Aorta (tissue), 5 donors: ENCODE measurements at places on chromosomes 12 and 14.

DNA sequence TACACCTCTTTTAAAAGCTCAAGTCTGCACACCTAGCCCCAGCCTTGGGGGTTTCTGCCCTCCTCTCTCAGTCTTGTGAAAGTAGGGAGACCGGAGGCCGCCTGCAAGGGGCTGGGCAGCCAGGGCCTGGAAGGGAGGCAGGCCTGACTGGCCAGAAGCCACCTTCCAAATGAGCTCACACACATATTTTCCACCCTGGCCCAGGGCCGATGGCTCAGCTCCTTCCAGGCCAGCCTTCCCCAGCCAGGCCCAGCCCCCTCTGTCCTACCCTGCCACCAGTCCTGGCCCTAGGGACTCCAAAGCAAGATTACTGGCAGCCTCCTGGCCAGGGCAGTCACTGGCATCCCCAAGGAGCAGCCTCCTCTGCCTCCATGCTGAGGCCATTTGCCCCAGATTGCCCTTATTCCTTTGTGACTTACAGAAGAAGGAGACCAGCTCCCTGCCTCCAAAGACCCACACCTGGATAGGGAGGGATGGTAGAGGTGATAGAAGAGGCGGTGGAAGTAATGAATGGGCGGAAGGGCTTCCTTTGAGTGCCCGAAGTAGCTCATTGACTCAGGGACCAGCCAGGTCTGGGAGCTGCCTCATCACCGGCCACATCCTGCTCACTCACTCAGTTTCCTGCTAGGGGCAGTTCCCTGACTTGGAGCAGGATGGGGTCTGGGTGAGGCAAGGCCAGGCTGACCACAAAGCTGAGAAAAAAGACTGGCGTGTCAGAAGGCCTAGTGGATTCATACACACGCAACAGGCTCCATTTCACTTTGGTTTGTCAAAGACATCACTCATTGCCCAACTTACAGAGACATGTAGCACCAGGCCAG, 14.8 kb downstream of the MMP14 start:
- peak; percentile 98 for DNase-seq

GRCh38 chr14:34678306-34678705, 36.1 kb downstream of the CFL2 start:
- no peak for DNase-seq

- DNase-seq = no peak
These were observed 35.2 kb upstream of the KLRD1 start for GRCh38 chr12:10272467-10272866.

- DNase-seq = no peak
These were observed 576.4 kb downstream of the SLC6A15 start for GRCh38 chr12:84336231-84336630.

DNA sequence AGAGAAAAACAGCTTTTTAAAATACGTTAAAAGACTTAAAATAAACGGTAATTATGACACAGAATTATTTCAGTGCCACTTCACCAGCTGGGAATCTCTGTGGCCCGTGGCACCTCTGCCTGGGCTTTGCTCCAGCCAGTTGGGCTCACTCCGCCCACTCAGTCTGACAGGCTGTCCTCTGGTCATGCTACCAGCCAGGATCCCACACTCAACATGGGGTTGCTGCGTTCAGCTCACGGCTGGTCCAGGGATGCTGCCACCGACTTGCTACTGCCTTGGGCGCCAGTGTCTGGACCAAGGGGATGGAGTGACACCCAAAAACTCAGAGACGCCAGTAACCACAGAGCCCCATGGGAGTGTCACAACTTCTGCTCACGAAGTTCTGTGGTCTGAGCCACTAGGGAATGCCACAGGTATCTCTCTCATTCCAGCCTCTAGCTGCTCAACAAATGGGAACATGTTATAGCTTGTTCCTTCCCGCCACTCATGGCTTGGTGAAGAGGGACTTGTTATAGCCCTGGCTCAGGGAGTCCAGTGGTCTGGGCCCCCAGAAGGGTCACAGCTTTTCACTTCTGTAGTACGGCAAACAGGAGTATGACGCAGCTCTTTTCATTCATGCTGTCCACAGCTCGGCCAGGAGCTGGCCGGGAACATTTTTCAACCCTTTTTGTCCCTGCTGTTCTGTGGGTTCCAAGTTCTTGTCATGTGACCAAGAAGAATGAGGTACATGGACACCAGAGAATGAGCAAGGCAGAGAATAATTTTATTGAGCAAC, 23.4 kb upstream of the ATXN7L3B start:
- no peak for DNase-seq

GRCh38 chr14:41973178-41973577, 366.5 kb downstream of the LRFN5 start:
- DNase-seq = no peak

GRCh38 chr14:56002342-56002741, 115.9 kb upstream of the PELI2 start:
- no peak for DNase-seq

DNA sequence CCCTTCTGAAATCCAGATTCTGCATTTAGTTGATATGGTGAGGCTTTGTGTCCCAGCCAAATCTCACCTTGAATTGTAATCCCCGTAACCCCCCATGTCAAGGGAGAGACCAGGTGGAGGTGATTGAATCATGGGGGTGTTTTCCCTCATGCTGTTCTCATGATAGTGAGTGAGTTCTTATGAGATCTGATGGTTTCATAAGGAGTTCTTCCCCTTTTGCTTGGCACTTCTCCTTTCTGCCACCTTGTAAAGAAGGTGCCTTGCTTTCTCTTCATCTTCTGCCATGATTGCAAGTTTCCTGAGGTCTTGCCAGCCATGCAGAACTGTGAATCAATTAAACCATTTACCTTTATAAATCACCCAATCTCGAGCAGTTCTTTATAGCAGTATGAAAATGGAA, 23.1 kb upstream of the C12orf42 start:
- DNase-seq = no peak

GRCh38 chr12:101696251-101697196, 916 bp upstream of the CHPT1 start:
- peak; percentile 74 for DNase-seq

GRCh38 chr12:98741556-98742265, 96.6 kb downstream of the APAF1 start:
- no peak for DNase-seq

DNA sequence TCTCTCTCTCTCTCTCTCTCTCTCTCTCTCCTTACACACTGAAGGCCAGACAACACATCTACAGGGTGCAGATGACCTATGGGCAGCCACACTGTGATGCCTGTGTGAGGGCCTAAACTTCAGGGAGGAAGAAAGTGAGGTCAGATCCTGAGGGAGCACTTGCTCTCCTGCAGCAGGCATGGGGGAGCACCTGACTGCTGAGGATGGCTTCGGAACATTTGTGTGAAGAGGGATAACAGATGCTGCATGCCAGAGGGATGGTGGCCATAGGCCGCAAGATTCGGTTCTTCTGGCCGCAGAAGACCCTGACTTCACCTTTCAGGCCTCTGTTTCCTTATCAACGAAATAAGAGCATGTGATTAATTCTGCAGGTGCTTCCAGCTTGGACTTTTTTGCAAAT, 11.7 kb upstream of the SERPINA11 start:
- no peak for DNase-seq

DNA sequence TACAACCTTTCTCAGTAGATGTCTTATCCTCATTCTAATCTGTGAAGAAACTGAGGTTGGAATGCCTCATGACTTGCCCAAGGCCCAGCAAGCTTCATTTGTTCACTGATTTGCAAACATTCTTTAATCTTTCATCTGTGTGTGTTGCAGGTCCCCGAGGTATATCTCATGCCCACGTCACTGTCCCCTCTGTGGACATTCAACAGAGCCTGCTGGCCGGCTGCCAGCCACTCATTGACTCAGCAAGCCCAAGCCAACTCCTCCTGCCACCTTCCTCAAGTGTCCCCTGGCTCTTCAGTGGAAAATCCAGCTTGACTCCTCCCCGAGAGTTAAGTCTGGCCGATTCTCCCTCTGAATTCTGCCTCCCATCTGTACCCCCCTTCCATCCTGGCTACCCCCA, 1.9 kb upstream of the DCAF4 start:
- DNase-seq = no peak

DNA sequence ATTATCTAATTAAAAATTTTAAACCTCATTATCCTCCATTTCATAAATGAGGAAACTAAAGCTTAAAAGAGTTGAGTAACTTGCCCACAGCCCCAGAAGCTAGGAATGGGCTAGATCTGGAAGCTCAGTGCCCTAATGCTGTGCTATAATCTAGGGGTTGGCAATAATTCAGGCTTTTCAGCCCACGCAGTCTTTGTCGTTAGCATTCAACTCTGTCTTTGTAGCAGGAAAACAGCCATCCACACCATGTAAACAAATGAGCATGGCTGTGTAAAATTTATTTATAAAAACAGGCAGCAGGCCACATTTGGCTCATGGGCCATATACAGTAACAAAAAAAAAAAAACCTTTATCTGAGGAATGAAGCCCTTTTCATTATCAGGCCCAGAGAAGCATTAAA, 92.4 kb upstream of the OVCH1 start:
- no peak for DNase-seq

DNA sequence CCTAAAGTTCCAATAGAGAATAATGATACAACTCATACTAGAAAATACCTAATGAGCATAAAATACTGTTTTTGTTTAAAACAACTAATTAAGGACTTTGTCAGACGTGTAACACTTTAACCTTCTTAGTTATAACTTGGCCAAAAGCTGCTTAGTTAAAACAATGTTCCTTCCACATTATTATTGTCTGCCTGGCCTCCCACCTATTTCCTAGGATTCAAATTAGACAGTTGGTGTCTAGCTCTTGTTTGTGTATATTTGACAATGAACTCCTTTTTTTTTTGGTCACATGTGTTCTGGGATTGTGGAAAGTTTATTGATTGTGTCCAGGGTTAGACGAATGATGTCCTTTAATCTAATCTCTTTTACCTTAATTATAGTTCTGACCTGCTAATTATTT, 67.6 kb upstream of the PSMA6 start:
- DNase-seq = no peak

DNA sequence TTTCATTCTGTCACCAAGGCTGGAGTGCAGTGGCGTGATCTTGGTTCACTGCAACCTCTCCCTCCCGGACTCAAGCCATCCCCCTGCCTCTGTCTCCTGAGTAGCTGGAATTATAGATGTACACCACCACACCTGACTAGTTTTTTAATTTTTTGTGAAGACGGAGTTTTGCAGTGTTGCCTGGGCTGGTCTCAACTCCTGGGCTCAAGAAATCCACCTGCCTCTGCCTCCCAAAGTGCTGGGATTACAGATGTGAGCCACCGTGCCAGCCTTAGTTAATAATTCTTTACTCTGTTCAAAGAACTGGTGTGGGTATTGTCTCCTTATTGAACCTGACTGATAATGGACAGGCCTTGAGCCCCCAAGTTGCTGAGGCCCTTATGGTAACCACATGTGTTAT, 10.4 kb upstream of the KRT7 start:
- no peak for DNase-seq

- peak; percentile 79 for DNase-seq
These were observed 101.3 kb downstream of the LGMN start for GRCh38 chr14:92646952-92647796.

GRCh38 chr12:105426766-105427165, 96.3 kb downstream of the C12orf75 start:
- no peak for DNase-seq

DNA sequence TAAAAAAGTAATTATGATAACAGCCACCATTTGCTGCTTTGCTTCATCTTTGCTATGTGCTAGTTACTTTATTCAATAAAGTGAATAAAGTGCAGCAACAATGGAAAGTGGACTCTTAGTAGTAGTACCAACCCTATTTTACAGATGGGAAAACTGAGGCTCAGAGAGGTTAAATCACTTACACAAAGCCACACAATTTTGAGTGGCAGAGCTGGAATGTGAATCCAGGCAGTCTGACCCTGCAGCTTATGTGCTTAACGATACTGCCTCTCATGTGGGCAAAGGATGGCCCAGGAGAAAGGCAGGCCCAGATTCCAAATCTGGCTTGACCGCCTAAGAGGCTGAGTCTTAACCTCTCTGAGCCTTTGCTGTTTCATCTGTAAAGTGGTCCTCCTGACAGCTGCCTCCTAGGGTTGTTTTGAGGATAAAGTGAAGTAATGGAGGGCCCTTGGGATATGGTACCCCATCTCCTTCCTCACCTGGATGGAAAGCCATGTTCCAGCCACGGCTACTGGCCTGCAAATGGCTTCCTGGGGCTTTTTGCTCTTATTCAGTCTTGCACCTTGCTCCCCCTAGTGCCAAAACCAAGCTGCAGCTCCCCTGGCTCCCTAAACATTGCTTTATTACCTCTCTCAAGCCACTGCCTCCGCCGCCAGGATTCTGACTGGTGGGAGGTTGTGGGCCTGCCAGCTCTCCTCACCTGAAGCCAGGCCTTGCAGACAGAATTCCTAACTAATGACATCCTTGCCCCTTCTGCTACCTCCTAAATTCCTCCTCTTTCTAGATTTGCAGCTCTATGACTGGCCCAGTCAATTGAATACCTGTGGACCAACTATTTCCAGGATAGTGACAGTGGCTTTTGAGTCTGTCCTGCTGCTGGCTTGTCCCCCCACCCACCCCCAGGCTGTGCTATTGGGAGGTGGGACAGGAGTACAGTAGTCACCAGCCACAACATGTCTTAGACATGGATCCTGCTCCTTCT, 283.3 kb upstream of the PWP1 start:
- DNase-seq = no peak

DNA sequence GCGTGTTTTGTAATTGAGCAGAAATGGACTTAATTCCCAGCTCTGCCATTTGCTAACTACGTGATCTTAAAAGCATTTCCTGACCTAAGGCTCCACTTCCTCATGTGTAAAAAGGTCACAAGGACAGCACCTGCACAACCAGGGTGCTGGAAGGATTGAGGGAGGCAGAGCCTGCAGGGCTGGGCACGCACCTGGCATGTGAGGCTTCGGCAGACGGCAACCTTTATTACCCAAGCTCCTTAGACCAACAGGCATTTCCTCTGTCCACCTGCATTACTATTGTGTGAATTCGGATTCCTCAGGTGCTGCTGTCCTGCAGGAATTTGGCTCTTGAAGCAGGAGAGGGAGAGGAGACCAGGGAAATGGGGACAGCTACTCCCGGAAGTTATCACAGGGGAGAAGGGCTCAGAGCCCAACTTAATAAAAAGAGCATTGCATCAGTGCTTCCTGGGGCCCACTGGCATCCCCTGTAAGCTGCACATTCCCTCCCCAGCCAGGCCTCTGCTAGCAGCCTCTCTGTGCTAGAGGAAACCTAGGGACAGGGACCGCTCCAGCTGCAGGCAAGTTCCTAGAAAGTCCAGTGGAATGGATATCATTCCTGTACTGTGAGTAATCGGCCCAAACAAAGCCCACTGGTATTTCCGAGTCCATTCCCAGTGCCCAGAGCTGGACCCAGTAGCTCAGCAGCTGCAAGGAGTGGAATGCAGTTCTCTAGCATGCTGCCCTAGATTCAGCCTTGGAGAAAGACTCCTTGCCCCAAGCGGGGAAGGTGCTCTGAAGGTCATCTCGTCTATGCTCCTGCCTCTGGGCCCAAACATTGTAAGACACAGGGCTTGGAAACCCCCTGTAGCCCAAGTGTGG, 157.1 kb upstream of the CCND2 start:
- no peak for DNase-seq

GRCh38 chr12:8664228-8664913, 1.7 kb upstream of the MFAP5 start:
- DNase-seq = peak; percentile 71

- no peak for DNase-seq
These were observed 92.4 kb downstream of the NUAK1 start for GRCh38 chr12:106046301-106046846.

GRCh38 chr14:99564926-99565259, 39.1 kb downstream of the CCDC85C start:
- DNase-seq = no peak
